Right renal pelvis (tissue), 4 donors: ENCODE measurements at places on chromosomes 13 and 19. TPM values are rescaled to one million over a fixed set of nuclear protein-coding genes. Genes with fewer than 3 reads are reported as not detected.

The SLC25A41 gene
- polyA plus RNA-seq, result 0.33 TPM

GRCh38 chr19:27652796-27653195 is 1560.2 kb downstream of the UQCRFS1 start:
- no peak for DNase-seq

DNA sequence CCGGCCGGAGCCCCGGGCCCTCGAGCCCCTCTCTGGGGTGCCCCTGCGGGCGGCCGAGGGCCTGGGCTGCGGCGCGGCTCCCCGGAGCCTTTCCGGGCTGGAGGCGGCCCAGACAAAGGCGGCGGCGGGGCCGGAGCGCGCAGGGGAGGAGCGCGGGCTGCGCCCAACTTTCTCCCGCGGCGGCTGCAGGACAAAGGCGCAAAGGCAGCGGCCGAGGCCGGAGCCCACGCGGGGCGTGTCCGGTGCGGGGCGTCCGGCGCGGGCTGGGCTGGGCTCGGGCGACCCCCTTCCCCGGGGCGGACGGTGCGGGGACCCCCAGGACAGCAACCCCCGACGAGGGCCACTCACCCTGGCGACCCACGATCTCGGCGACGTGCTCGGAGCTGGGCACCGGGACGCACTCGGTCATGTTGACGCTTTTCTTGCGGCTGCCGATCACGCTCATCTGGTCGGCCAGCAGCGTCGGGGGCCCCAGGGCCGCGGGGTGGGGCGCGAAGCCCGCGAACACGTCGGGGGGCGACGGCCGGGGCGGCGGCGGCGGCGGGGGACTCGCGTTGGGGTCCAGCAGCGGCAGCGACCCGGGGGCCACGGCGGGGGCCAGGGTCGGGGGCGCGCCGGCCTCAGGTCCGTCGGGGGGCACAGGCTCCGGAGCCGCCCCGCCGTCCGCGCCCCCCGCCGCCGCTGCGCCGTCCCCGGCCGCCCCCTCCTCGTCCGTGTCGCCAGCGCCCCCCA is 843 bp downstream of the MEX3D start:
- no peak for DNase-seq

GRCh38 chr19:40243181-40243580 is 16.7 kb upstream of the CCNP start:
- no peak for DNase-seq

DNA sequence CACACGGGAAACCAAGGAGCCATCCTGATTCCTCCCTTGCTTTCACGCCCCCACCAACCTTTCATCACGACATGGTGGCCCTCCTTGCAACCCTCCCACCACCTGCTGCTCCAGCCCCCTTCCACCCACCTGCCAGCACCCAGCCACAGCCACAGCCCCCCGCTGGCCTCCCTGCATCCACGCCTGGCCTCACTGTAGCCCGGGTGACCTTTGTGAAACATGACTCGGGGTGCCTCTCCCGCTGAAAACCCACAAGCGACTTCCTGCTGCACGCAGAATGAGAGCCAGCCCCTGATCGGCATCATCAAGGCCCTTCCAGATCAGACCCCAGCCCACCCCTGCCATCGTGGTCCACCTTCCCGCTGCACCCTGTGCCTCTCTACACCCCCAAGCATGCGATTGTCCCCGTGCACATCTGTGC is 14.9 kb downstream of the POP4 start:
- DNase-seq, result no peak

The ZNF723 gene
- polyA plus RNA-seq, result not detected

The PLK5 gene
- polyA plus RNA-seq, result 0.36 TPM

The SSC5D gene
- polyA plus RNA-seq, result 2.0 TPM

GRCh38 chr13:111354789-111355188 is 34.3 kb downstream of the TEX29 start:
- DNase-seq, result no peak

The KEAP1 gene
- 77.8 TPM for polyA plus RNA-seq

GRCh38 chr13:41700790-41701310 is 243.5 kb downstream of the RGCC start:
- no peak for DNase-seq
